Daoy (cell line): ENCODE measurements at places on chromosomes 1 and 21.

GRCh38 chr1:230558324-230558723 lies 84.0 kb upstream of the COG2 start:
- DNase-seq: no peak

DNA sequence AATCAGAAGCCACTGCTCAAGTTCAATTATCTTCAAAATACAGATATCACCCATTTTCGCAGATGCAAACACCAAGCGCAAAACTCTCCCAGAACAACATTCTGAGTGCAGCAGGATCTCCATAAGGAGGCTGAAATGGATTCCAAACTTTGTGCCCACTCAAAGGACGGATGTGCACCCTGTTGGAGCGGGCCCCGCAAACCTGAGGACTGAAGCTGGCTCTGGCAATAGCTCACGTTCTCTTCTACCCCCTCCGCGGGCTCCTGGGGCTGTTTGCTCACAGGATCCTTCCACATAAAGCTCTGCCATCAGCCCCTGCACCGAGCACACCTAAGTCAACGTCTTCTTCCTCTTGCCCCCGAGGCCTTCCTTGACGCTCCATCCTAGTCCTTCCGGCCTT lies 11.7 kb upstream of the RCSD1 start:
- DNase-seq: no peak

- peak; percentile 97 for DNase-seq
Observed at GRCh38 chr1:228457396-228458176, 29.6 kb upstream of the RNF187 start.

GRCh38 chr1:63898428-63899196 lies 124.8 kb downstream of the ROR1 start:
- DNase-seq: no peak

GRCh38 chr1:8323706-8324105 lies 5.8 kb downstream of the SLC45A1 start:
- no peak for DNase-seq

DNA sequence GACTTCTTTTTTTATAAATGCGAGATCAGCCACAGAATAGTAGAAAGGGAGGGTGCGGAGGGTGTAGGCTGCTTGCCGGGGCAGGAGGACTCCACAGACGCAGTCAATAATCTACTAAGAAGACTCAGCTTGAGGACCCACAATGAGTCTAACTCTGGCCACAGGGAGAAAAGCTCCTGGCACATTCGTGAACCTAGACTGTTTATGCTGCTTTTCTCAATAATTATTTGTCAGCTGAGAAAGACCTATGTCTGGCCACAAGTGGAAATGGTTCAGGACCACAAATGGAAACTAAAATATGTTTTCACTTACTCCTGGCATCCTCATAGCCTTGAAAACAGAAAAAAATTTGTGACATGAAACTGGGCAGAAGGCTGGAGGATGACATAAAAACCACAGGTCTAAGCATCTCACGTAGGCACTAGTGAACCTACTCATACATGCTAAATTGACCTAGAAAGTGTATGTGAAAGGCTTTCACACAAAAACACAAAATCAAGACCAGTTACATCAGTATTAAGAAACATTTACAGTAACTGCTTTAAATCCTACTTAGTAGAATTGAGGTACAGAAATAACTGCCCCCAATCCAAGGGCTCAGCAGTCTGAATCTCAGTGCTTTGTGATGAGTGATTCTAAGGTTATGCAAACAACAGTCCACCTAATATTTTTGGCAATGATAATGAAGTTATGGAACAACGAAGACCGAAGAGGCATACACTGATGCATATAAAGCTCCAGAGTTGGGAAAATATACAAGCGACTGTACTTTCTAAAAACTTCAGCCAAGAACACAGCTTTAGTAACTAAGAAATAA lies 159.5 kb downstream of the SLC45A1 start:
- DNase-seq: no peak

GRCh38 chr1:84643183-84643582 lies 47.1 kb downstream of the SSX2IP start:
- DNase-seq: no peak

GRCh38 chr1:115227346-115228082 lies 110.5 kb downstream of the NGF start:
- no peak for DNase-seq

DNA sequence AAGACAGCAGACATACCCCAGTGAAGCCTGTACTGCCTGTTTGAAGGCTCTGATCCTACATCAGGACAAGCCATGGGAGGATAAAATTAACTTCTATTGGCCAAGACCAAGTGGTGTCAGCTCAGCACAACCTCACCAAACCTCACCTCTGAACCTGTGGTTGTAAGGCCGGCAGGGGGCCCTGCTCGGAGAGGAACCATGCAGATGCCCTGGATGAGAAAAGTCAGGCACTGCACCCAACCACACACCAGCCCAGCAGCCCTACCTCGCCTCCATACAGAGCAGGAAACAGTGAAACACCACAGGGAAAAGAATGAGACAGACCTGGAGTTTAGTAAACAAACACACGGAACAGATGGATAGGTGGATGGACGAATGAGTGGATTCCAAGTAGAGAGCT lies 70.0 kb upstream of the PAX7 start:
- DNase-seq: peak; percentile 17

- peak; percentile 74 for DNase-seq
Observed at GRCh38 chr21:39612233-39613040, at the start of gene B3GALT5. Gene B3GALT5 (plus strand): TSS chr21:39612940. CDS start chr21:39660560, 47,620 bp downstream.

GRCh38 chr1:23421343-23421742 lies 3.2 kb downstream of the TCEA3 start:
- no peak for DNase-seq

DNA sequence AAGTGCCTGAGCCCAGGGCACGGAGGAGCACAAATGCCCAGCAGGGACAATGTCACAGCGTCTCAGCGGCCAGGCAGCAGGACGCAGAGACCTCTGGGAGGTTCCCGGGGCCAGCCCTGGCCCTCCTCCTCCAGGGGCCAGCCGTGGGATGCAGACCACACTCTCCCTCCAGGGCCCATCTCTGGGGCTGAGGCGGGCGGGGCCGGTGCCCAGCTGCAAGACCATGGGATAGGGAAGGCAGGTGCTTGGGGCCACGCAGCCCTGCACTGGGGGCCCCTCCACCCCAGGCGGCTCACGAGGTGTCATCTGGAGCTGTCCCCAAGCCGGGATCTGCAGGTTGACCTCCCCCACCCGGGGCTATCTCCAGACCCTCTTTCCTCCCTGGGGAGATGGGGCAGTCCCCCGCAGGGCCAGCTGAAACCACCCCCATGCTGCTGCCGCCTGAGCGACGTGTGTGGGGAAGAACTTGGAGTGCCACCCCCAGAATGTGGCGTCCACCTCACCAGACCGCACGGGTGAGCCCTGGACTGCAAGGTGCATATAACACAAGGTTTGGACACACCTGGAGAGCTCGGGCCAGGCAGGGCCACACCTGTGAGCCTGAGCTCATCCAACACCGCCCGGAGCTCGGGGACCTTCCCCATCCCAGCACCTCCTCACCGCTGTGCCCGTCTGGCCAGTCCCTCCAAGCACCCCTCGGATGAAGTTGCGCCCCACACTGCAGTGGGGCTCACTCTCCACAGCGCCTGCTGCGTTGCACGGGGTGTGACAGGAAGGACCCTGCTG lies 4.1 kb upstream of the TTLL10 start:
- no peak for DNase-seq

GRCh38 chr1:158140764-158141192 lies 39.9 kb upstream of the CD1D start:
- DNase-seq: no peak

GRCh38 chr21:40768056-40768455 lies 78.9 kb downstream of the DSCAM start:
- DNase-seq: no peak

- DNase-seq: no peak
Observed at GRCh38 chr1:113904293-113904673, 316 bp downstream of the AP4B1 start.

DNA sequence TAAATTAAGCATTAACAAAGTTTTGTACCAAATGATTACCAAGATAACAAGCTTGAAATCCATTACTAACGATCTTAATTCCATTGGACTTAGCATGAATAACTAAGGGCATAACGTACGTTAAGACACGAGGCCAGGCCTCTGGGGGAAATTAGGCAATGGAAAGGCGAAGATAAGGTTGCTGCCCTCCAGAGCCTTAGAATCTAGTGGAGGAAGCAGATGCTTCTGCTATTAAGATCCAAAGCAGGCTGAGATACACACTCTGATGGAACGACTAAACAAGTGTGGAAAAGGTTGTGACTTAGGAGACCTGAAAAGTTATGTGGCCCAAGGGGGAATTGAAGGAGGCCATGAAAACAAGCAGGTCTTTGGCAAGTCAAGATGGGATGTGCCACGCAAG lies 6.0 kb downstream of the AKNAD1 start:
- DNase-seq: no peak

DNA sequence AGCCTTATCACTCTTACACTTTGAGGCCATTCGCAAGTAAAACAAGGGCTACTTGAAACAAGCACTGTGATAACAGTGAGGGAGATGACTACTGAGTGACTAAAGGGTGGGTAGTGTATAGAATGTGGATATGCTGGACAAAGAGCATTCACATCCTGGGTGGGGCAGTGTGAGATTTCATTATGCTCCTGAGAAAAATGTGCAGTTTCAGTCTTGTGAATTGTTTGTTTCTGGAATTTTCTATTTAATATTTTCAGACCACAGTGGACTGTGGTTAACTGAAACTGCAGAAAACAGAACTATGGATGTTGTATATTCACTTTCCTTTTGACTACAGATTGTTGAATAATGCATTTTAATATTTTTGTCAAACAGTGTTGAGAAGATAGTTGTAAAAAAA lies 25.1 kb upstream of the B3GALT2 start:
- DNase-seq: peak; percentile 62

- no peak for DNase-seq
Observed at GRCh38 chr1:86872086-86872485, 41.8 kb downstream of the SELENOF start.

DNA sequence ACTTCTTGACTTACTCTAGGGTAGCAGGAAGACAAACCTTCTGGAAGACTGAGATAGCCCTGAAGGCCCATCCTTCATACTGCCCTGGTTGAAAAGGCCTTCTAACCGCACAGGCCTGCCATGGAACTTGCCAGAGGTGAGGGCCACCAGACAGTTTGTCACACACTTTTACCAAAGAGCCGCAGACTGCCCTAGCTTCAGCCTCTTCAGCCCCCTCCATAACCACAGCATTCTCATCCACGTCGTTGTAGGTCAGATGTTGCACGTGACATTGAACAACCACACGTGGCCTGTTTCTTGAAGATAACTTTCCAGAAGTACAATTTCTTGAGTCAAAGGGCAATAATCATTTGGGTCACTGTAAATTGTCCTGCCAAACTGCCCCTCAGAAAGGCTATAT lies 18.9 kb downstream of the ZNF362 start:
- no peak for DNase-seq

- no peak for DNase-seq
Observed at GRCh38 chr1:170225781-170226530, 80.2 kb downstream of the NTMT2 start.

DNA sequence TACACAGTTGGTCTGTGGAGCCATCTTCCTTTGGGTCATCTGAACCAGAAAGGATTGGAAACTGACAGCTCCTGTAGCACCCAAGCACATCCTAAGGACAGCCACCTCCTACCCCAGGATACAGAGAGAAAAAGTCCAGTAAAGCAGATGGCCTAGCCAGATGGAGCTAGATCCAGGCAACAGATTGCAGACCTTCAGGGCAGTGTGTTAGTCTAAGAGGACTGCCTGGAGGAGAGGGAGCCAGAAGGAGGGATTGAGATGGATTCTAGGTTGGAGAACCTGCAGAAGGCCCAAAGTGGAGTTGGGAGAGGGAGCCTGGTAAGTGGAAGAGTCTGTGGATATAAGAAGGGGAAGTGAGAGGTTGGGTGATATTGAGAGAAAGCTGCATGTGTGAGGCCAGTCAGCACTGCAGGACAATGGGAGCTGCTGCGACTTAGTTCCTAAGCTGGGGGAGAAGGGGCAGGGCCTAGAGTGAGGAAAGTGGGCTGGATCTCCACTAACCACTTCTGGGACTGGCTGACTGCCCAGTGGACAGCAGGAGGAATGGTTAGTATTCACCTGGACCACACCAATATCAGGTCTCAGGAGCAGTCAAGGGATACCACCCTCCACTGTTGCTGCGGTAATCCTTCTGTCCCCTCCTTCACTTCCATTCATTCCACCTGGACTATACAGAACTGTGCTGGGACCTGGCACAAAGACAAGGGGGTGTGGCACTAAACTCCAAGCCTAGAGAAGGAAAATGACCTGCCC lies 13.4 kb downstream of the BCAN start:
- DNase-seq: no peak

DNA sequence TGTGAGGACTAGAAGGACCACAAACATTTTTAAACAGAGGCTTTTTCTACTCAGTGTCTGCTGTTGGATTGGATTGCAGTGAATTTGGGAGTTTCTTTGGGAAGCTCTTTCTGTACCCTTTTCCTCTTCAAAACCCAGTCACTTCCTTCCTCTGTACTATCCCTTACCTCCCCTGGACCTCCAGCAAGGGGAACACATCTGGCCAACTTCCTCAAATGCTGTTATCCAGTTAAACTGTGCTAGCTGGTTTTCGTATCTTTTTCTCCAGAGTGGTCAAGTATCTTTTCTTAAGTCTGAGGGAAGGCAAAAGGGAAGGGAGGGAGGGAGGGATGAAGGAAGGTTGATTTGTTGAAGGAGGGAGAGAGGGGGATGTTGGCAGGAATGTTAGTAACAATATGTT lies 99.2 kb upstream of the TNR start:
- no peak for DNase-seq

- no peak for DNase-seq
Observed at GRCh38 chr1:246772686-246773085, 48.5 kb downstream of the SCCPDH start.

GRCh38 chr1:20110679-20111078 lies 8.7 kb downstream of the PLA2G2D start:
- peak; percentile 67 for DNase-seq

DNA sequence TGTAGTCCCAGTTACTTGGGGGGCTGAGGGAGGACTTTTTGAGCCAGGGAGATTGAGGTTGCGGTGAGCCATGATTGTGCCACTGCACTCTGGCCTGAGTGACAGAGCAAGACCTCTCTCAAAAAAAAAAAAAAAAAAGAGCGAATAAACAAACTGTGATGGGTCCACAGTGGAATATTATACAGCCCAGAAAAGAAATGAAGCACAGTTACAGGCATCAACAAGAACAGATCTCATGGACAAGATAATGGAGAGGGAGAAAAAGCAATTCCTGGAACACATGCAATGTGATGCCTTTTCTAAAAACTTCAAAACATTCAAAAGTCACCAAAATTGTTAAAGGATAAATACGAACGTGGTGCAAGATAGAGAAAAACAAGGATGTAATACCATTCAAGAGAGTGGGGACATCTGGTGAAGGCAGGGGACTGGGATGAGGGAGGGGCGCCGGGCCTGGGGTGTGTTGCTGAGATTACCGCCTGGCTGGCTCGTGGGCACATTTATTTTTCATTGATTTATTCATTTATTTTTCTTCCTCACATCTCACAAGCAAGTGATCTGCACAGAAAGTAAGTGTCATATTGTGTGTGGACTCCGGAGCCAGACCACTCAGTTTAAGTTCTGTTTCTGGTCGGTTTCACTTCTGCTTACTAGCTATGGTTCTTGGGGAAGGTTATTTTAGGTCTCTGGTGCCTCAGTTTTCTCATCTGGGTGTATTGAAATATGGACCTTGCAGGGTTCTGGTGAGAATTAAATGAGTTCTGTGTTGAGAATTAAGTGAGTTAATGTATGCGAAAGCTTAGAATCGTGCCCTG lies 30.1 kb downstream of the ABCG1 start:
- no peak for DNase-seq
